ENCODE measurements at places on chromosomes 12 and 14.
A peak's percentile ranks its signal among the peaks of the same experiment; 100 is the strongest.

DNA sequence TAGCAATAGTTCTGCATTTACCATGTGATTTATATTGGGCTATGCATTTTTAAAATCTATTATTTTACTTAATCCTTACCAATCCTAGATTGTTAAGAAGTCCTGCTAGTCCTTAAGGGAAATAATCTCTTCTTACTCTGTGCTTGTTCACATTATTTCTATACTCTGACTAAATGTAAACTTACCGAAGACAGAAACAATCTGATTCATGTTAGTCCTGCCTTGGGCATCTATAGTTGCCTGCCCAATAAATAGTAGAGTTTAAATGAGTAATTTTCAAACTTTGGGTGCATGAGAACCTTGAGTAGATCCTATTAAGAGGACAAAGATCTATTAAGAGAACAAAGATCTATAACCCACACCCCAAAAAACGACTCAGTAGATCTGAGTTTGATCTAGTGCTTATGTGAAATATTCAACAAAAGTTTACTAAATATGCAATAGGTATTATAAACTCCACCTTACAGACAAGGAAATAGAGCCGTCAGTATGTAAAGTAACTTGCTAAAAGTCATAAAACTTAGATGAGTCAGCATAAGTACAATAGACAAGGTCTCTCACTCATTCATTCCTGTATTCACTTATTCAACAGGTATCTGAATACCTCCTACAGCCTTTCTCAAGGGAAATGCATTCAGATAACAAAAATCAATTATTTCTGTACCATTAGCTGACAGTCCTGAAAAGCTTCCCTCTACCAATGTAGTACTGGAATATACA is 127.6 kb downstream of the PAWR start:
- no peak for DNase-seq

- no peak for DNase-seq
Measured at GRCh38 chr12:120252071-120252906, 13.2 kb downstream of the PXN start.

DNA sequence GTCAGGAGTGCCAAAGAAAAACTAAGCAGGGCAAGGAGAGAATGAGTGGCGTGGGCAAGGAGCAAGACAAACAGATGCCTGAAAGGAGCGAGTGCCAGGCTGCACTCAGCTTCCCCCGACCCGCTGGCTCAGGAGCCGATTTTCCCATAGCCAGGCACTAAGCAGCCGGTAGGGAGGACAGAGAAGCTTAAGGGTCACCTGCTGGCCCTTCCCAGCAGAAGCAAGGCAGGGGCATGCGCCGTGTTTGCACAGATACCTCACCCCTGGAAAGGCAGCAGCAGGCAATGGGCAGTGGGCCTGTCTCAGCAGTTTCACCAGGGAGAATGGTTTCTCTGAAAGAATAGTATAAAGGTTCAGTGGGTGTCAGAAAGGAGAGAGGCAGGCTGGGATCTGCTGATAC is 104.9 kb upstream of the FKBP4 start:
- DNase-seq, result no peak

- peak; percentile 72 for DNase-seq
Measured at GRCh38 chr12:12505544-12506495, 56.8 kb downstream of the DUSP16 start.

DNA sequence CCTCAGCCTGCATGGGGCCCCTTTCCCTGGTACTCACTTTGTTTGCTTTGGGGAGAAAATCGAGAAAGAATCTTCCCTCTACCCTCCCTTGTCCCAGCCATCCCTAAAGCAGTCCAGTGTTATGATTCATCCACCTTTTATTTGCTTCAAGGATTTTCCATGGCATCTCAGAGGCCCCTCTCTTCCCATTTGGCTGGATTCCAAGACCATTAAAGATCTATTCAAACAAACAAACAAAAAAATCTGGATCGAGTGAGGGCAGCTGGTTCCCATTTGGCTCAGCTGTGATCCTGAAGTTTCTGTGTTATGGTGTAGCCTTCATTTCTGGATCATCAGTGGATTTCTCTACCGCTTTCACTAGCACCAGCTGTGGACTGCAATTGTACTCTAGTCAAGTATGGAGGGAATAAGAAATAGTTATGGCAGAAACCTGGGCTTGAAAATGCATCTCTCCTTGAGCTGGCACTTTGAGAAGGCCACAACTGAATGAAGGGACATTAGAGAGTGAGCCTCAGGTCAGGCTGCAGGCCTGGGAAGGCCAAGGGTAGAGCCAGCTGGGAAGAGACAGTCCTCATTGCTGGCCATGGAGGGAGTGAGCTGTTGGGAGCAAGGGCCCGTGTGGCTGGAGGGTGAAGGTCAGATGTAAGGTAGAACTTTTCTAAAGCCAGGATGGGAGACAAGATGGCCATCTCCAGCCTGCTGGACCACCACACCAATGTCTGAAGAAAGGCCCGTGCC is 13.7 kb downstream of the KRT71 start:
- peak; percentile 88 for DNase-seq

- DNase-seq, result no peak
Measured at GRCh38 chr14:44030831-44031383, 476.2 kb downstream of the FSCB start.

GRCh38 chr14:60353420-60353819 is 104.4 kb downstream of the PPM1A start:
- DNase-seq, result no peak

- DNase-seq, result no peak
Measured at GRCh38 chr12:123134826-123135225, 16.1 kb downstream of the PITPNM2 start.

- DNase-seq, result peak; percentile 5
Measured at GRCh38 chr12:79848339-79848738, 86.6 kb downstream of the PPP1R12A start.

DNA sequence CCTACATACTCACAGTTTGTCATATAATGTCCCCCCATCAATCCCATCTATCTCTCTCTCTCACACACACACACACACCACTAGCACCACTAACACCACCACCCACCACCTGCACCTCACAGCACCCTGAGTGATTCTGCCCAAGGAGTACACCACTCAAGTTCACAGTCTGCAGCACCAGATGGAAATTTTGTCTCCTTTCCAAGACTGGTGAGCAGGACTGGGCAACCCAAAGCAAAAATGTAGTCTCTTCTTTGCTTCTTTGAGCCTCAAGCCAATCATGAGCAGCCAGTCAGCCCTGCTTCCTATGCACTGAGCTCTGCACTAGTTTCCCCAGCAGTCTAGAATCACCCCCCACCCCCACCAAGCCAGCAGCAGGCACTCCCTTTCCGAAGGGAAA is 15.0 kb upstream of the ARMH4 start:
- DNase-seq, result no peak

DNA sequence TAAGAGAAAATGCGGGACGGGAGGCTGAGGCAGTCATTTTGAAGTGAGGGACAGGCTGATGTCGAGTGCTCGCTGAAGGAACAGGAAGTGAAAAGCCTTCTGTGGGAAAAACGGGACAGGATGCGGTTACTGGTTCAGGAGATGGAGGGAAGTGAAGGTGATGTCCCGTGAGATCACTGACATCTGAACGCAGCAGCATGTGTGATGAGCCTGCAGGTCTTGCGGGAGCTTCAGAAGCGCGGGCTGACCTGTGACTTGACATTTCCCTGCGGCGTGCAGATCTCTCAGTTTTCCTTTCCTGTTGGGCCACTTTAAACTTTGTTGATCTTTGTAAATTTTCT is 77.8 kb downstream of the DDX51 start:
- no peak for DNase-seq

- DNase-seq, result no peak
Measured at GRCh38 chr14:53652068-53652467, 304.6 kb downstream of the BMP4 start.

DNA sequence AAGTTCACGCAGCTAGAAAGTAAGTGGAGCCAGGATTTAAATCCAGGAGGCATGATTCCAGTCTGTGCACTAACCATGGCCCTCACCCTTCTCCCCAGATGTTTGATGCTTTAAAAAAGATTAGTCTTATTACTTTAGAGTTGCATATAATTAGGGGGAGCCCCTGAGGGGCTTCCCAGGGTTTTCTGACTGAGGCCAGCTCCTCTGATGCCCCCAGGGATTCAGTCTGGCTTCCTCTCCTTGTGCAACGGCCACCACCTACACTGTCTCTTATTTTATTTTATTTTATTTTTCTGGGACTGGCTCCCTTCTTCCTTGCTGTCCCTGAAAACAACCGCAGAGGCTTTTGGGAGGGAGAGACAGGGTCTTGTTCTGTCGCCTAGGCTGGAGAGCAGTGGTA is 22.6 kb downstream of the CLSTN3 start:
- no peak for DNase-seq

GRCh38 chr14:24399999-24400718 is 1.4 kb downstream of the NYNRIN start:
- DNase-seq, result no peak

DNA sequence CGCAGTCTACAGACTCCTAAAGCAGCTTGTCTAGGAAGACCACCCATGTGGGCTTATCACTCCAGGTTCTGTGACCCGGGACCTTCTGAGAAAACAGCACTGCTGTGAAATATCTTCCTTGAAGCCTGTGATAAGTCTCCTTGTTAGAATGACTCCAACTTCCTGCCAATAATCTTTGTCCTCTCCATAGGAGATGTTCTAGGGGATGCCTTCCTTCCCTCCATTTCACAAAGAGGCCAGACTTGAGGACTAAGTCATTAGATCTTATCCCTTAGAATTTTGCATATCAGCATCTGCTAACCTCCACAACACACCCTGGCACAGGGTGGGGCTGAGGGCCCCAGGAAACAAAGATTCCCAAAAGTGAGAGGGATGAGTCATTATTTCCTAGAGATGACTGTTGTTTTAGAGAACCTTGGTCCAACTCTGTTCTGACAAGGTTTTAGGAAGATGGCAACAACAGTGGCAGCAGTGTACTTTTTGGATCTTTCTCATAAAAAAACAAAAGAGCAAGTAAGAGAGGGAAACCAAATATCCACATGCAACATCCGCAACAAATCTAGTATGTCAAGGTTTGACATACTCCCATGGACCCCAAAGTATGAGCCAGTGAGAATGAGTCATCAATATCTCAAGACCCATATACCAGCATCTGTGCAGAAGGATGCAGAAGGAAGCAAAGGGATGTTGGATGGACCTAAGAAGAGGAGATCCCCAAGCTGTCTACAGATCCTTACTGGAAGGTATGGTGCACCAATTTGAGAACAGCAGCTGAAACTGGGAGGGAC is 6.0 kb downstream of the LTB4R start:
- no peak for DNase-seq

DNA sequence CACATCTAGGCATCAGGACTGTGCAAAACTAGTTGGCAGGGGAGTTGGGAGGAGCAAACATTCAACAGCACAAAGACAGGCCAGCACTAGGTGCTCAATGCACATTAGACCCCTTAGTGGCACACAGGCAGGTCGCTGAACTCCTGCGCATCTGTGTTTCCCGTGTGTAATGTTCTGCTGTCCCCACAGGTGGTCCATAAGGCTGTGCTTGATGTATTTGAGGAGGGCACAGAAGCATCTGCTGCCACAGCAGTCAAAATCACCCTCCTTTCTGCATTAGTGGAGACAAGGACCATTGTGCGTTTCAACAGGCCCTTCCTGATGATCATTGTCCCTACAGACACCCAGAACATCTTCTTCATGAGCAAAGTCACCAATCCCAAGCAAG is 11.2 kb downstream of the SERPINA3 start:
- no peak for DNase-seq

GRCh38 chr12:121711361-121712189 is 977 bp upstream of the TMEM120B start:
- DNase-seq, result no peak

DNA sequence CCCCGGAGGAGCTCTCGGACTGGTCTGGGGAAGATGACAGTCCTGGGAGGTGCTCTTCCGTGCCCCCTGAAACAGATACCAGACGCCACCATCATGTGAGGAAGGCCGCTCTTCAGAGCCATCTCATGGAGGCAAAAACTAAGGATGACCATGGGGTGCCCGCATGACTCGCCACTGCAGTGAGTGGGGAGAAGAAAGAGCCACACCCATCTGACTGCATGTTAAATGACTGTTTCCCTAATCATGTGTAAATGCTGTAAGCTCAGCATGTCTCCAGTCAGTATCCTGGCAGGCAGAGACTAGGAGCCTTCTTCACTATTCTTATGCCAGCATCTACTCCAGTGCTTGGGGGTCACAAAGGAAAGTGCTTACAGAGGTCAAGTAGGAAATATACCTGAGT is 4.0 kb downstream of the STON2 start:
- no peak for DNase-seq

- DNase-seq, result peak; percentile 47
Measured at GRCh38 chr14:102046337-102047278, 40.2 kb downstream of the HSP90AA1 start.

- no peak for DNase-seq
Measured at GRCh38 chr14:55238019-55238680, 33.1 kb upstream of the FBXO34 start.

DNA sequence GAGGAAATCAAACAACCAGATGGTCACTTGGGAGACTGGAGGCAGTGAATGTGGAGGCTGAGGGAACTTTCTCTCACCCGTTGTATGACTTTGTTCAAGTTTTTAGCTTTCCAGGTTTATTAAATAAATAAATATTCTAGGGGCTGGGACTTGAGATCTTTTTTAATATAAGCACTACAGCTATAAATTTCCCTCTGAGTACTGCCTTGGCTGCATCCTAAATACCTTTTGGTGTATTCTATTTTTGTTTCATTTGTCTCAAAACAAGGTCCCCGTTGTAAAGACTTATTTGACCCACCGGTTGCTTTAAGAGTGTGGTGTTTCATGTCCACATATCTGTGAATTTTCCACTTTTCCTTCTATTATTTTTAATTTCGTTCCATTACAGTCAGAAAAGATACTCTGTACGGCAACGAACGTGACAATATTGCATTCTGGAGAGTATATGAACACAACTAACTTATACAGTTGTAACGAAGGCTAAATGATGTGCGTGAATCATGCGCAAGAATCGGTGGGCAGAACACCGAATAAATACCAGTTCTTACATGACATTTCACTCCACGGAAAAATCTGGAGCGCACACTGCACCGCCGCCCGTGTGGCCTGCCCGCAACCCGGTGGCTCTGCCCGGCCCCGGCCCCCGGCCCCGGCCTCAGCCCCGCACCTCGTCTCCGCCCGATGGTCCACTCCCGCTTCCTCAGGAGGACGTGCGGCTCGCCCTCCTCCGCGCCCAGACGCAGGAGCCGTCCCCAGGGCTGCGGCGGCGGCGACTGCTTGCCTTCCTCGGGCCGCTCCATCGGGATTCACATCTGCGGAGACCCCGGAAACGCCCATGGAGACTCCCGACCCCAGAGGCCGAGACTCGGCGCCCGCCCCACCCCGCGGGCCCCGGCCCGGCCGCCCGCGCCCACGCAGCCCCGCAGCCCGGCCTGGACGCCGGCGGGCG is 602 bp downstream of the CHFR start:
- DNase-seq, result no peak

DNA sequence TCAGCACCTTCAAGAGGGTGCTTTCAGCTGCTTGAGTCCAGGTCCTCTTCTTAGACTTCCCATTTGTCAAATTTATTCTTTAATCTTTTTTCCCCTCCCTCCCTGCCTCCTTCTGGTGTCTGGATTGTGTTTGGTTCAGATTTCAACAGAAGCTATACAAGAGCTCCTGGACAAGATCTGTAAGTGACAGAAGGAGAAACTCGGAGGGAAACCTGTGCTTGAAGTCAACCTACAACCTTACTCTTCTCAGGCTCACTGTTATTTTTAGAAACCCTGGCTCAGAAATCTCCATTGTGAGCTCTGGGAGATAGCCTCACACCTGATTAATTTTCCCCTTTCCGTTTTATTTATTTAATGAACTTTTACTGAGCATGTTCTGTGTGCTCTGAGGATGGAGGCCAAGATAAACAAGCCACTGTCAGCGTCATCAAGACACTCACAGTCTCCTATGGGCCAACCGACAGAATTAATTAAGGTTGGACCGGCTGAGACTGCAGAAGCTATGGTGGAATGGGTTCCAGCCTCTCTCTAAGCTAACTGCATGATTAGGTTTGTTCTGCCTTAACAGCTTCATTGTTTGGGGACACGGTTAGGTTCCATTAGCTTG is 13.5 kb downstream of the PDE1B start:
- no peak for DNase-seq
